Right ventricle myocardium inferior (tissue), 1 donor: ENCODE measurements at places on chromosomes 7 and 10.

DNA sequence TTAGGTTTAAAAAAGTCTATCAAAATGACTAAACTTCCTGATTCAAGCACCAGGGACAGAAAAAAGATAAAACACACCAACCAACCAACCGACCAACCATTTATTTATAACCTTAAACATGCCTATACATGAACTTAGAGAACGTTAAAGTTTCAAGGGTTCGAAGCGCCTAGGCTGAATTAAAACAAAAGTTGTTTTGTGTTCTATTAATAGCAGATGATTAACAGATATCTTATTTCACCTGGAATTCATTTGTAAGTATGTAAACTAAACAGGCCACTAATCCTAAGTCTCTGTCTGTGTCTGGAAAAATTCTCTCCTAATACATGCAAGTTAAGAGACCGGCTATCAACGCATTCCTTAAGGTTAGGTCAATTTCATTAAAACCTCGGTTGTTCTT lies 1.4 kb downstream of the BAIAP2L1 start:
- no peak for DNase-seq

- DNase-seq, result no peak
These were observed 25.7 kb downstream of the GOLGA7B start for GRCh38 chr10:97875391-97875790.

DNA sequence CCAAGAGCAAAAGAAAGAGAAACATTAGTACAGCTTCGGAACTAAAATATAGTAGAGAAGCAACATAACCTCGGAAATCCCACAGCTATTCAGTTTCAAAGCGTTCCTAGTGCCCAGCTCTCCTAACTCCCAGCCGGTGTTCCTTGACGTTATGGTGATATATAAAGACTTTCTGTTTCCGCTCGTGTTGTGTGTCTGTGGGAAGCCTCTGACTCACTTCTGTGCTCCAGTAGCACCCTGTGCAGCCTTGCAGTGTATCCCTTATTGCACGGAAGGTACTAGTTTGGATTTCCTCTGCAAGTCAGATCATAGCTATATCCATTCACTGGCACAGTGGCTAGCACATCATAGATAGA lies 535 bp downstream of the ASAH2B start:
- peak; percentile 17 for DNase-seq

DNA sequence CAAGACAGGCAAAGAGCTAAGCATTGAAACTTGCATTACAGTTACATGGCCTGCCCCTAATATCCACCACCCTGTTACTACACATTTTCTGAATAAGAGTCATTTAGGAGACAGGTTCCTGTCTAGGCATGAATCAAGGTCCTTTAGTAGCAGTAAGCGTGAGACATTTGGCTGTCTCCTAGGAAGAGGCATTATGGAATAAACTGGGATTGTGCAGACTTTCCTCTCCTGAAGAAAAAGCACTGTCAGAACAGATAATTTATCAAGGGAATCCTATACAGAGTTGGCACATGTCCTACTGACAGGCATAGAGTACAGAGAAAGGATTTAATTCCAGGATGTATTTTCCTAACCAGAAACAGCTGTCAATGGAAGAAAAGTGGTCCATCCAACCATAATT lies 111.9 kb downstream of the INHBA start:
- no peak for DNase-seq

GRCh38 chr10:92121686-92122492 lies 169.0 kb downstream of the CPEB3 start:
- DNase-seq, result no peak

- DNase-seq, result no peak
These were observed 39.8 kb downstream of the GBF1 start for GRCh38 chr10:102285133-102285532.

DNA sequence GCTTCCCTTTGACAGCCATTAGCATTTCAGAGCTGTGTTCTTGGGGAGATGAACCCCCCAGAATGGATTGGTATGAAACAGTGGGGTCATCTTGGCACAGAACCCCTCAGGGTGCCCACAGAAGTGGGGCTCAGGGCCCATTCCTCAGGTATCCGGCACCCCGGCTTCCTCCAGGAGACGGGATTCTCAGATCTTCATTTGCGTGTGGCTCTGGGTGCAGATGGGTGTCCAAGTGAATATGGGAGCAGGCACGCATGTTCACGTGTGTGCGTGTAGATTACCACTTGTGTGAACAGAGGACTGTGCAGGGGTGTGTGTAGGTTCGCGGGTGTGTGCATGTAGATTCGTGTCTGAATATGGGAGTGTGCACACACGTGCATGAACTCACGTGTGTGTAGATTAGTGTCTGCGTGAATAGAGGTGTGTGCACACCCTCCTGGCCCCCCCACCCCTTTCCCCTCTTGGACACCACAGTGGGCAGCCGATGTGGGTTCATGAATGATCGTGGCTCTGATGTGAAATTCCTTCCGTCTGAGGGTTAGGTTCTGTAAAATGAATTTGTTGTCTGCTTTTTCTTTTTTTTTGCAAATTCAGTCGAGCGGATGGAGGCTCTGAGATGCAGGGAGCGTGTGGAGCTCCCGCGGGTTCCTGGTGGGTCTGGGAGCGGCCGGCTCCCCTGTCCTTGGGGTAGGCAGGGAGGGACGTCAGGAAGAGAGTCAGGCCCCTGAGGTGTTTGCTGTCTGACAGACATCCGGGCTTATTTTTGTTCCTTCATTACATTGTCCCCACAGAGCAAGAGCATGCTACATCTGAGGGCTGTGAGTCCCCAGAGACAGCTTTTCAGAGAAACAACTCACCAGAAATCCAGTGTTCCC lies 7.4 kb downstream of the ELFN1 start:
- DNase-seq, result peak; percentile 51

DNA sequence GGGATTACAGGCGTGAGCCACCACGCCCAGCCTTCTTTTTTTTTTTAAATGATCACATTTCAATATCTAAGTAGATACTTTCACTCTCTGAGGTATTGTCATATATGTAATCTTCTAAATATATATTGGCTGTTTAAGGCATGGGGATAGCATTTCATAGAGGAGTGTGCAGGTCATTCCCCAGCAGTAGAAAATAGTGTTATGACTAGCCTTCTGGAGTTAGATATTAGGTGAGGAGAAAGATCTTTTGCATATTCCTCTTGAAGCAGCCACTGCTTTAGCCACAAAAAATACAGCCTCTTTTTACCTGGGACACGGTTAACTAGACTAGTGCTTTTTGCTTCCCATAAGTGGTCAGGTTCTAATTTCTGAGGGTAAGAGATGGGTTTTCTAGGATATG lies 28.9 kb downstream of the ADD3 start:
- no peak for DNase-seq
